Fibroblast of gingiva (primary cell): ENCODE measurements at places on chromosomes 11 and 22.

GRCh38 chr11:27385245-27385644, 22.2 kb upstream of the CCDC34 start:
- DNase-seq, result peak; percentile 82

DNA sequence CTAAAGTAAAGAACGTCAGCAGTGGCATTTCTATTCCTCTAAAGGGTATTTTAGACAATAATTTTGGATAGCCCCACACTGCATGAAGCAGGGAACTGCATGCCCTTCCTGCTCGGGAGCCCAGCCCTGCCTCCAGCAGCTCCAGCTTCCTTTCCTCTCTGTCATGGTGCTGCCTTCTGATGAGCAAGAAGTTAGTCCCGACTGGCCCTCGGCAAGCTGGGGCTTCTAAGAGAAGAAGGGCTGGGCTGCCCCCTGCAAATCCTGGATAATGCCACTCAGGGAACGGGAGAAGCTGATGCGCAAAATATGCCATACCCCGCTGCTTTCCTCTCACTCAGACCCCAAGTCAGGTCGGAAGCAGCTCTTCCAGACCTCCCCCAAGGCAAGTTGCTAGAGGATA, 296.4 kb downstream of the ETS1 start:
- no peak for DNase-seq

GRCh38 chr11:61955422-61956135, 5.4 kb downstream of the BEST1 start:
- no peak for DNase-seq

DNA sequence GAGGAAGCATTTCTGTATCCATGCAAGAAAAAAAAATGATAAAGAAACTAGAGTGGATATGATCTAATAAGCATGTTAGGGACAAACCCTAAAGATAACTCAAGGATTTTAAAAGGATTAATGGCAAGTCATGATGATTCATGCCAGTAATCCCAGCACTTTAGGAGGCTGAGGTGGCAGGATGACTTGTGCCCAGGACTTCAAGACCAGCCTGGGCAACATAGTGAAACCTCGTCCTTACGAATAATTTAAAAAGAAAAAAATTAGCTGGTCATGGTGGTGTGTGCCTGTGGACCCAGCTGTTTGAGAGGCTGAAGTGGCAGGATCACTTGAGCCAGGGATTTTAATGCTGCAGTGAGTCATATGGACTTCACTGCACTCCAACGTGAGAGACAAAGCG, 145.5 kb upstream of the BLID start:
- DNase-seq, result no peak

- DNase-seq, result no peak
These were observed 3.6 kb downstream of the YDJC start for GRCh38 chr22:21626073-21626734.

DNA sequence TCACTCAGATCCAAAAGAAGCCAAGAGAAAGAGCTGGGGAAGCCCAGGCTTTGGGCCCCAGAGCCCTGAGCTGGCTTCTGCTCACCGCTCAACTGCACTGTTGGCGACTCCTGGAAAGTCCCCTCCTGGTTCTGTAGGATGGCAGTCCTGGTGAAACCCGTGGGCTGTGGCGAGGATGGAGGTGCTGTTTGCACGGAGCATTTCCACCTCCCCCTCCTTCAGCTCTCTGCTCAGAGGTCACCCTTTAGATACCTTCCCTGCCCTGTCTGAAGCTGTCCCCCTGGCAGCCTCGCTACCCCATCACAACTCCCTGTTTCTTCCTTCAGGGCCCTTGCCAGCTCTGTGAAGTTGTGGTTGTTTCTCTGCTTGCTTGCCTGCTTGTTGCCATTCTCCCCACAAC, 97.8 kb downstream of the MYO18B start:
- DNase-seq, result no peak

DNA sequence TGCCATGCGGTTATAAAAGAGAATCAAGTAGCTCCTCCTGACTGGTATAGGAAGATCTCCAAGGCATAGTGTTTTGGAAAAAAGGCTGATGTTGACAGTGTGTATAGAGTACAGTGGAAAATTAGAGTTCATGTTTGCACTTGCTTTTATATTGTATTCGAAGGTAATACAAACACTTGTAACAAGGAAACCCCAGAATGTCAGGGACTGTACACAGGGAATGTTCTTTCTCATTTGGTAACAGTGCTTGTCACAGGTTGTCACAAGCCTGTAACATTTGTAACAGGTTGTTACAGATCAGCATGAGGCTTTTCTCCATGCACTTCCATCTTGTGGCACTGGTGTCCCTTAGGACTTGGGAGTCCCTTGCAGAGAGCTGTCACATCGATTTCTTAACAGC, 64.0 kb downstream of the GRK3 start:
- peak; percentile 32 for DNase-seq

DNA sequence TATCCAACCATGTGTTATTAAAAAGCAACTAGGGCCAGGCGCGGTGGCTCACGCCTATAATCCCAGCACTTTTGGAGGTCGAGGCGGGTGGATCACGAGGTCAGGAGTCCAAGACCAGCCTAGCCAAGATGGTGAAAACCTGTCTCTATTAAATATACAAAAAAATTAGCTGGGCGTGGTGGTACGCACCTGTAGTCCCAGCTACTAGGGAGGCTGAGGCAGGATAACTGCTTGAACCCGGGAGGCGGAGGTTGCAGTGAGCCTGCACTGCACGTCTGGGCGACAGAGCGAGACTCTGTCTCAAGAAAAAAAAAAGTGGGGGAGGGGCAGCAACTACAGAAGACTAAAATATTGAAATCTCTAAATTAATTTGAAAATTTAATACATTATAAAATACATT, 18.4 kb downstream of the CHORDC1 start:
- no peak for DNase-seq

- no peak for DNase-seq
These were observed 8.6 kb downstream of the CCDC34 start for GRCh38 chr11:27354359-27354965.

- no peak for DNase-seq
These were observed 9.3 kb upstream of the ADAMTS15 start for GRCh38 chr11:130439160-130439519.

DNA sequence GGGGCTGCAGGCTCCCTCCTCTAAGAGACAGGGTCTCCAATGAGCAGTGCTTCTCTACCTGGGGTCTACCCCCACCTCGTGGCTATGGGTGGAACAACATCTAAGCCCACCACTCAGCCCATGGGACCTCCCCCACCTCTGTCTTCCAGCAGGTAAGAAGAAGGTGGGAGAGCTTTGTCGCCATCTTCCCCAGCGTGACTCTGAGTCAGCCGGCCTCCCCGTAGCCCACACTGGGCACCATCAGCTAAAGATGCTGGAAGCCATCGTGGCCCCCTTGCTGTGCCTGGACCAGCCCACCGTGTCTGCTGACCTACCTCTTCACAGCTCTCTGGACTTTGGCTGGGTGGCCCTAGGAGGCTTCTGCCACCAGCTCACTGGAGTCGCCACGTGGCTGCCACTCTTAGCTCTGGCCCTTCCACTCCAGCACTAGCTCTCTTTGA, 944 bp downstream of the C11orf86 start:
- DNase-seq, result no peak

GRCh38 chr11:96332126-96332771, 10.7 kb downstream of the MAML2 start:
- DNase-seq, result peak; percentile 44

GRCh38 chr22:41239443-41240128, 1.1 kb downstream of the CHADL start:
- DNase-seq, result no peak

DNA sequence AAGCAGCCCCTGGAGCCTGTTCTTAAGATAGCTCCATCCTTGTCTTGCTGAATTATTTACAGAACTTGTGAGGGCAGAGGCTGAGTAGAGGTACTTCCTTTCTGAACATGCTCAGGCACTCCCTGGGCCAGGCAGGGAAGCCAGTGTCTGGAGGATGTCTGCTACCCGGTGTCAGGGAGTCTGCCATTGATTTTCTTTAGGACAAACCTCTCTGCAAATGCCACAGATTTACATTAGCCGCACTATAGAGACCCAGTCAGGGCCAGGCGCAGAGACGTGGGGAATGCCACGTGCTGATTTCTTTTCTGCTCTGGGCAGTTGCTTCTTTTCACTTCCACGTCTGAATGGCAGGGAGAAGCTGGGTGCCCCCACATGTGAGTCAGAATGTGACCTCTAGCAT, 585.5 kb downstream of the NTM start:
- DNase-seq, result no peak

DNA sequence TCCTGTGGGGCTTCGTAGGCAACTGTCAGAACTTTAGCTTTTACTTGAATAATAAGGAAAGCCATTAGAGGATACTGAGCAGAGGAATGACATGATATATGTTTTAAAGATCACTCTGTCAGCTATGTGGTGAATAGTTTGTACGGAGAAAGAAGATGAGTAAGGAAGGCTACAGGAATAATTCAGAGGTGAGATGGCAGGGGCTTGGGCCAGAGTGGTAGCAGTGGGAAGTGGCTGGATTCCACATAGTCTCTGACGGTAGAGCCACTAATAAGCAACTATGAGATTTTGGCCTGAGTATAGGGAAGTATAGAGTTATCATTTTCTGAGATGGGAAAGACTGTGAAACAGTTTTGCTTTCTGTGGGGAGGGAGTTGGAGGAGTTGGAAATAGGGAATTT, 93.9 kb upstream of the MTMR2 start:
- no peak for DNase-seq

GRCh38 chr11:20075627-20076026, 84.6 kb downstream of the DBX1 start:
- no peak for DNase-seq

DNA sequence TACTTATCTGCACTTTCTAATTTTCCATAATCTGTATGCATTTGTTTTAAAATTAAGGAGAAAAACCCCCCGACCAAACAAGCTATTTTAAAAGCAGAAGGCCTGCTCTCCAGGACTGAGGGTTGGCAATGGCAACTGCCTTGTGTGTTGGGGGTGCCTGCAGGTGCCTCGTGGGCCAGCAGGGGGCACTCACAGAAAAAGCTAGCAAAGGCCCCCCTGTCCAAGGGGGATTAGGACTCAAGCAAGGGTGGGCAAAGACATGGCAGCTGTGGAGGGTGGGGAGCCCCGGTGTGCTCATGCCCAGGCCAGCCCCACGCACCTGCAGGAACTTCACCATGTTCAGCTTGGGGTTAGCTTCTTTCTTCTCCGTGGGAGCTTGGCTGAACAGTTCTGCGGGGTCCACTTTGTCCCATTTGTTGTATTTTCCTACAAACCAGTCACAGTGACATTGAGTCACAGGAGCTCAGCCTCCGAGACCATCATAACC, 10.3 kb downstream of the TOP3B start:
- no peak for DNase-seq

DNA sequence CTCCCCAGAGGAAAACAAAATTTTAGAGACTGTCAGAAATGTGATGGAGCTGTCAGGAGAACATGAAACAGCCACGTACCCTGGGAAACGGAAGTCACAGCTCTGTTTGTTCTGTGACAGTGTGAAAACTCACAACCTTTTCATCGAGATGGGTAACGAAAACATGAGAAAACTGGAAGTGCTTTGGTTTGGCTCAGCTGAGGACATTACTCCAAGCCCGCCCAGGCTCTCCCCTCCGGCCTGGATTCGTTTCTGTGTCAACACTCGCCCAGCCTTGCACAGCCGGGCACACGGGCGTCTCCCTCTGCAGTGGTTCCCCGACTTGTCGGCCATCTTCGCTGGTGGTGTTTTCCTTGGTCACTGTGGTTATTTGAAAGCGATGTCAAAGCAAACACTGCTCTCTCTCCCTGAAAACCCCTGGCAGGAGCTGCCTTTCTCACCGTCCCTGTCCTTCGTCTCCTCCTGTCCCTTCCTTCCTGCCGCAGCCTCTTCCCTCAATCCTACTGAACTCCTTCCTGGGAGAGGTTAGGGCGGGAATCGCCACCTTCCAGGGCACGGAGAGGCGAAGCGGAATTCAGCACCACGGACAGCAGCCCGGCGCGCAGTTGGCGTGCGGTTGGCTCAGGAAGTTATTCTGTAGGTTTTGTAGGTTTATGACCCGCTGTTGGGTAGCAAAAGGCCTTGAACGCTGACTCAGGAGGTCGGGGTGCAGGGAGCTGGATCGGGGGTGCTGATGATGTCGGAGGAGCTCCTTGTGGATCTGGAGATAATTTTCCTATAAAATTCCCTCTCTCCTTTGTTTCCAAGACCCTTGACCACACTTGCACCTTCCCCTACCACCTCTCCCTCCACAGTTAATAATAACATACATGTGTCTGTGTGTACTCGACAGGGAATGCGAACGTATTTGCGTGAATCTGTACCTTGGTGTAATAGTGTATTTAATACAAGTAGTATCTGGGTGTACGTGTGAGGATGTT, 13.1 kb upstream of the RPS19BP1 start:
- no peak for DNase-seq

DNA sequence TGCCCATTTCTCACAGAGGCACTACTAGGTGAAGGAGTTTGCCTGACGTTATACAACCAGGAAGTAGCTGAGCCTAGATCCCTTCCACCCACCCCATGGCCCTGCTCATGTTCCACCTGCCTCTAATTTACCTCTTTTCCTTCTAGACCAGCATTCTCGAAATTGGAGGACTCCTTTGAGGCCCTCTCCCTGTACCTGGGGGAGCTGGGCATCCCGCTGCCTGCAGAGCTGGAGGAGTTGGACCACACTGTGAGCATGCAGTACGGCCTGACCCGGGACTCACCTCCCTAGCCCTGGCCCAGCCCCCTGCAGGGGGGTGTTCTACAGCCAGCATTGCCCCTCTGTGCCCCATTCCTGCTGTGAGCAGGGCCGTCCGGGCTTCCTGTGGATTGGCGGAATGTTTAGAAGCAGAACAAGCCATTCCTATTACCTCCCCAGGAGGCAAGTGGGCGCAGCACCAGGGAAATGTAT, 14.1 kb downstream of the PIK3IP1 start:
- DNase-seq, result no peak

DNA sequence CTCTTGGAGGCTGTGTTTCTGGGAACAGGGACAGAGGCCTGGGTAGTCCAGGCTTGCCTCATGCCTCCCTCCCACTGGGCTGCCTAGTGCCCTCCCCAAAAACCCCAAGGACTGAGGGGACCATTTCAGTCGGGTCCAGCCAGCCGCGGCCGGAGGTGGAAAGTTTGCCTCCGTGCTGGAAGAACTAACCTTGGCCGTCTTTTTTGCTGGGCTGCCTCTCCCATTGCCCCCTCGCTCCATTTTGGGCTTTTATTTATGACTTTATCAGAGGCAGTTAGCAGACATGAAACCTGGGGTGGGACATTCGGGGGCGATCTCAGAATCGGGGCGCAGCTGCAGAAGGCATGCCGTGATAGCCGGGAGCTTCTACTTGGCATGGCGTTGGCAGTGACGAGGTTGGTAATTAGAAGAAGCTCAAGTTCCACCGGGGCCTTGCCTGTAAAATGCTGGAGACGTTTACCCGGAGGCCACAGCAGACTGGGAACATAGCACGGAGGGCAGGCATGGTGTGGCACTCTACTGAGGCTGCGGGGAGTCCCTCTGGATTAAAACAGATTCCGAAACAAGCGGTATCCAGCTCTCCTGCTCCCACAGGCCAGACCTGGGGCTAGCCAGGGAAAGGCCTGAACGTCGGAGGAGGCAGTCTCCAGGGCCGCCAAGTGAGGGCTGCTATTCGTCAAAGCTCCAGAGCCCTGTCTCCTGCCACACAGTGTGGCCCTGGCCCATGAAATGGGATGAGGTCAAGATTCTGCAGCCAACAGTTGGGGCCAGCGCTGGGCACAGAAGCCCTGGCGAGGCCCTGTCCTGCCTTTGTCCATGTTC, 76.4 kb upstream of the PPARA start:
- DNase-seq, result peak; percentile 57

GRCh38 chr11:12526789-12527188, 147.4 kb upstream of the TEAD1 start:
- DNase-seq, result peak; percentile 70
